Nucleus accumbens (tissue), 56 donors: ENCODE measurements at places on chromosomes 1 and 21.

- DNase-seq = peak; percentile 36
These were observed 132.9 kb downstream of the SYF2 start for GRCh38 chr1:25099343-25099951.

DNA sequence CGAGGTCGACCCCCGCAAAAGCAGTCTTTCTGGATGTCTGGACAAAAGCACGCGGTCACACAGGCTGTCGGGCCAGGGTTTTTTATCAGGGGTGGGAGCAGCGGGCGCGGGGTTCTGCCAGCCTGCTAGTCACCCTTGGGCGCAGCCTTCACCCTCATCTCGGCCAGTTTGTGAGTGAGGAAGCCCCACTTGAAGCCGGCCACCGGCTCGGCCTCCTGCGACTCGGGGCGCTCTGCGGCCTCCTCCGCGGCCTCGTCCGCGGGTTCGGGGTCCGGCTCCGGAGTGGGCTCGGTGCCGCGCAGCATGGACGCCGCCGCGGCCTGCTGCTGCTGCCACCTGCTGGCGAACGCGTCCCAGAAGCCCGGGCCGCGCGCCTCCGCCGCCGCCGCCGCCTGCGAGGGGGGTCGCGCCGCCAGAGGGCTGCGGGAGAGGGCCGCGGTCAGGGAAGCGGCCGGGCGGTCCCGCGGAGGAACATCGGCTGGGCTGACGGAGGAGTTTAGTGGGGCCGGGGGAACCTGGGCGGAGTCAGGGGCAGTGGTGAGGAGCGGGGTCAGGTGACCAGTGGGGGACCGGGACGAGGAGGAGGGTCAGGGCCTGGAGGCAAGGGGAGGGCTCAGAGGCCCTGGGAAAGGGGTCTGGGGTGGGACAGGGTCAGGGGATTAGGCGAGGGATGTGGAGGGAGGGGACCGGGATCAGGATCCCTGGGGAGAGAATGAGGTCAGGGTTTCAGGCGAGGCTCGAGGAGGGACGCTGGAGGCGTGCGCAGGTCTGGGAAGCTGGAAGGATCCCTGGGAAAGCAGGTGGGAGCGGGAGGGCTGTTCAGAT is 4.5 kb downstream of the C1orf232 start:
- peak; percentile 35 for DNase-seq

GRCh38 chr21:25640202-25640942 is 1.3 kb downstream of the JAM2 start:
- DNase-seq = peak; percentile 36

DNA sequence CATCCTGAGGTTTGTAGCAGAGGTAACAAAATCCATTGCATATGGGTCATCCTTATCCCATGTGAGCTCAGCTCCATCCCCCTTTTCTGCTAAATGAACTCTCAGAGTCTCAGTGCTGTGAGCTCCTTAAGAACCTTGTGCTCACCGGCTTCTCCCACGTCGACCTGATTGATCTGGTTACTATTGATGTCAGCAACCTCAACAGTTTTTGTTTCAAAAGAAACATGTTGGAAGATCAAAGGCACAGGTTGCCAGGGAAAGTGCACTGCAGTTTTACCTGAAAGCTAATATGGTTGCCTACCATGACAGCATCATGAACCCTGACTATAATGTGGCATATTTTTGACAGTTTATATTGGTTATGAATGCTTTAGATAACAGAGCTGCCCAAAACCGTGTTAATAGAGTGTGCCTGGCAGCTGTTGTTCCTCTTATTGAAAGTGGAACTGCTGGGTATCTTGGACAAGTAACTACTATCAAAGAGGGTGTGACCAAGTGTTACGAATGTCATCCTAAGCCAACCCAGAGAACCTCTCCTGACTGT is 131.4 kb downstream of the HS2ST1 start:
- DNase-seq = no peak

- no peak for DNase-seq
These were observed 240.2 kb downstream of the USH2A start for GRCh38 chr1:216183007-216183406.

DNA sequence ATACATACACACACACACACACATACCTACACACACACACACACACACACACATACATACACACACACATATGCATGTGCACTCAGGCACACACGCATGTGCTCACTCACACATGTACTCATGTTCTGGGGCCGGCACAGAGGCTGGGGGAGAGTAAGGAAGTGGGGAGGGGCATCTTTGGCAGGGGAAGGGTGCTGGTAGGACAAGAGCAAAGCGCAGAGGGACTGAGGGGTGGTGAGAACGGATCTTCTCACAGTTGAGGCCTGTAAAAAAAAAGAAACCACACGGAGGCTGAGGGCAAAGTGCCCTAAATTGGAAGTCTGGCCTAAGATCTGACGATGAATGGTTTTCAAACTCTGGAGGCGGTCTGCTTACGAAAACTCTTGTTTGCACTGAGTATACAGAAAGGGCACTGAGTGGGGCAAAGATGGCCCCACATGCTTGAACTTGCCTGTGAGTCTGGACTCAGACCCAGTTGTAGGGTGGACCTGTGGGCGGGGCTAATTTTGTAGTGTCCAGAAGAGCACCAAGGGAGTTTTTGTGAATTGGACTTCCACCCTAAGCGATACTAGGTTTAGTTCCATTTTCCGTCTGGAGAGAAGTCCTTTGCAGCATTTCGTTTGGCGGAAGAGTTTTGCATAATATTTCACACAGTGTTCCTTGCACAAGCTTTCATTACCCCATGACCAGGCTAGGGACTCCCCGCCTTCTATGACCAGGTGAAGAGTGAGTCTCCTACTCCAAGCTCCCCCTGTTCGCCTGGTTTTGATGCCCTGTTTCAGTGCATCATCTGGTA is 79.3 kb upstream of the LYST start:
- no peak for DNase-seq

GRCh38 chr1:12621346-12622335 is 3.6 kb upstream of the DHRS3 start:
- DNase-seq = no peak
